Left cardiac atrium (tissue), 4 donors: ENCODE measurements at places on chromosomes 5 and 9. TPM values are rescaled to one million over a fixed set of nuclear protein-coding genes. Genes with fewer than 3 reads are reported as not detected.

Gene ADGRD2
- not detected for total RNA-seq

Gene TUSC1
- 14.8 TPM for total RNA-seq

Gene C5
- total RNA-seq, result 1.4 TPM

Gene PCDHA2
- total RNA-seq, result not detected

Gene TEX48
- not detected for total RNA-seq

Gene NCS1
- 8.2 TPM for total RNA-seq

Gene SPINK13
- not detected for total RNA-seq

Gene NR5A1
- total RNA-seq, result not detected

Gene CBY3
- total RNA-seq, result not detected

Gene TMEM174
- not detected for total RNA-seq

Gene GPR151
- total RNA-seq, result not detected

Gene IL9
- total RNA-seq, result not detected

Gene DNAH5
- 0.34 TPM for total RNA-seq

Gene NEUROG1
- total RNA-seq, result not detected

Gene PCDHGC5
- 0.97 TPM for total RNA-seq
